ENCODE measurements at places on chromosomes 16 and 17.

GRCh38 chr16:82832821-82833220 lies 206.1 kb downstream of the CDH13 start:
- no peak for DNase-seq

DNA sequence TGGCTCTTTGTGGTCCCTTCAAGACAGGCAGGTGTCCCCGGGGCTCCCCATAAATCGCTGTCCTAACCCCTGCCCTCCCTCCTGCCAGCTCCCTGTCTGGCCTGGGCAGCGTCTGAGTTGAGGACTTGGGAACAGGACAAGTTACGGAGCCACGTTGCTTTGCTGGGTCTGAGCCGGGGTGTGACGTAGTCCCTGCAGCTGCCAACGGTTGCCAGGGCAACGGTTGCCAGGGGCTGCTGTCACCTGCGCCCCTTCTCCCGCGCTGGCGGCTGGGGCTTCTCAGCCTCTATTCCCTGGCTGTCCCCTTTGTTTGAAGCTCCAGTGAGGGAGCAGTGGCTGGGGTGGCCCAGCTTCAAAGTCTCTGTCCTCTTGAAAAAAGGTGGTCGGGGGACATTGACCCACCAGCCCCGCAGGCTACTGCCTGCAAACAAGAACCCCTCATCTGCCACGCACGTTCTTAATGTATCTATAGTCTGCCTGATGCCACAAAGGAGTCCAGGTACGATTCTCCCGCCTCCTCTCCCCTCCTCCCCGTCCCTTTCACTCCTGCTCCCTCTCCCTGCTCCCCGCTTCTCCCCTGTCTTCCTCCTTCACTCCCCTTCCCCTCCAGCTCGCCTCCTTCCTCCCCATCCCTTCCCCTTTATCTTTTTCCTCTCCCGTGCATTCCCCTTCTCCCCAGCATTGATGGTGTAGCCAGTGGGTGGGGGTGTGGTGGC lies 10.9 kb downstream of the ADGRG1 start:
- DNase-seq = no peak

DNA sequence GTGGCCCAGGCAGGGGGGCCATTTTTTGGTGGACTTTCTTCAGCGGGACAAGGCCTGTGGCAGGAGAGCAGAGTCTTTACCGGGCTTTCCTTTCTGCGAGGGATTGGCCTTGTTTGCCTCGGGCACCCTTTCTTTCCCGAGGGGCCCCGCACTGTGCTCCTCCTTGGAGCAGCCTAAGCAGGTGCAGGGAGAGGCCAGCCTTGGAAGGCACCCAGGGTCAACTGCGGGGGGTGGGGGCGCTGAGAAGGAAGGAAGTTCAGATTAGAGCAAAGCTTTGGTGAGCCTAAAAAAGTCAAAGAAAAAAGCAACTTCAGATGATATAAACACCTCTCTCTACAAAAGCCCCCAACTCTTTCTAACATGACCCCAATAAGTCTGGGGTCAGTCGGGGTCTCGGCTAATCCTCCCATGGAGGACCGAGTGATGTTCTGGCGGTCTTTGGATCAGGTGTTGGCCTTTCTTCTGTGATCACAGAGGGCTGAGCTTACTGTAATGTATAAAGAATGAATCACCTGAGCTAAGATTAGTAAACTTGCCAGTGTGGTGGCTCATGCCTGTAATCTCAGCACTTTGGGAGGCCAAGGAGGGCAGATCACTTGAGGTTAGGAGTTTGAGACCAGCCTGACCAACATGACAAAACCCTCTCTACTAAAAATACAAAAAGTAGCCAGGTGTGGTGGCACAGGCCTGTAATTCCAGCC lies 63.0 kb downstream of the PGS1 start:
- no peak for DNase-seq

- DNase-seq = peak; percentile 85
These were observed 4.5 kb upstream of the MMP28 start for GRCh38 chr17:35799942-35800341.

- no peak for DNase-seq
These were observed at the start of gene ABCA10 for GRCh38 chr17:69228576-69228975. Gene ABCA10 (minus strand): TSS chr17:69228824. CDS start chr17:69225358, 3,466 bp downstream.

DNA sequence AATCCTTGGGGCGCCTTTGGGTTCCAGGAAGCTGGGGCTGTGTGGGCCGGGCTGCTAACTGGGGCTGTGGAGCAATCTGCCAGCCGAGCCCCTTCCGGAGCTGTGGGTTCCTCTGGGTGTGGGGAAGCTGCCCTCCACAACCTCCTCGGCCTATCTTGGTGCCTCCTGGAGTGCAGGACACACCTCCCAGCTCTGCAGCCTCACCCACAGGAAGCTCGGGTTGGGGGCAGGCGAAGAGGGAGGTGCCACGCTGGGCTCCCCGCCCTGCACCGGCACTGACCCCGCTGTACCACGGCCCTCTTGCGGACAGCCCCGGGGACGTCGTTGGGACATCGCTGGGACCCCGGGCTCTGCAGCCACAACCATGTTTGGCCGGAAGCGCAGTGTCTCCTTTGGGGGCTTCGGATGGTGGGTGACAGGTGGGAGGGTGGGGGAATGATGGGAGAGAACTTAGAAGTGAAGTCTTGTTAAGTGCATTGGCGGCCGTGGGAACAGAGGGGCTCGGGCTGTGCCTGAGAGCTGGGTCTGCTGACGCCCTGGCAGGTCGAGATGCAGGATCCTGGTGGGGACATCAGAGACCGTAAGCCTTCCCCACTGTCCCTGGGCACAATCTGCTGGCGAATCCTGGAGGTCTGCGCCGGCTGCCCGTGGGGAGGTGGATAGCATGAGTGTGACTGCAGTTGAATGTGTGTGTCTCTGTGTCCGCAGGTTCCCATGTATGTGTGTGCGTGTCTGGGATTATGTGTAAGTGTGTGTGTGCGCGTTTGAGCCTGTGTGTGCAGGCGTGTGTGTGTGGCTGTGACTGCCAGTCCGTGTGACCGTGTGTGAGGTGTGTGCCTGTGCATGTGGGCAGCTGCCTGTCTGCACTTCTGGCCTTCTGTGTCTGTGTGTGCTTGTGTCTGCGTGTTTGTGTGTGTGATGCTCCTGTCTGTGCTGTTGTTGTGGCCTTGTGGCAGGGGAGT lies at the start of gene RAP1GAP2:
RAP1GAP2 (plus strand) TSS at position 275 of the 962 bp plus-strand sequence; CDS start at position 365, 90 bp downstream.
- DNase-seq = no peak

DNA sequence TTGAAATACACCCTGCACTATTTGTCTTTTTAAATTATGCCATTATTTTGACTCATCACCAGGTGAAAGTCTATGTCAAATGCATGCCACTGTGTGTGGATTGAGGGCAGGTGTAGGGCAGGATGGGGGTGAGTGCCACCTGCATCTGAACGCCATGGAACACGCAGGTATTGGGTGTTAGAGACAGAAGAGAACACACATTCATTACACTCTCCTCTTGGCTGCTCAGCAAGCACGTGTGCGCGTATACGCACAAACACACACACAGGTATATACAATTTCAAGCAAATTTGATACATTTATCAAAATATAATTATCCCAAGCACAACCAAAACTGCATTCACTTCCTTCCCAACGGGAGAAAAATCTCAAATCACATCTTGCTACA lies 268.9 kb downstream of the NTN1 start:
- no peak for DNase-seq

DNA sequence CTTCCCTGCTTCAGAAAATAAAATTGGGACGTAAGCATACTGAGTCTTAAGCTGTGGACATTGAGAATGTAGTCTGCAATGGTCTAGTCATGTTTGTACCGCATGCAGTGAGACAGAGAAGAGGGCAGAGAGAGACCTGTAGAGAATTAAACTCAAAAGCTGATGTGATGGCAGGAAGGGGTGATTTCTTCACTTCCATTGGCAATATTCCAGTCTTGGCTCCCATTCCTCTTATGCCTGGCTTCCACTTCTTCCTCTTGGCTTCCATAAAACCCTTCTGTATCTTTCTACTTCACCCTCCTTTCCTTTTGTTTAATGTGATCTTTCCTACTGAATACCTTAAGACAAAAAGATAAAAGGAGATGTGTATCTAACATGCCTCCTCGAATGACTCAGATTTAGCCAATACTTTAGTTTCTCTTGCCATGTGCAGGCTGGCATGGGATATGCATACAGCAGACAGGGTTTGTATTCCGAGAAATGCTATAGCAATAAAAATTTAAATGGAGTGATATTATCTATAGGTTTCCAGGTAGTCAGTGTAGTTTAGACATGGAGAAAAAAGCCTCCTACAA lies 423.1 kb upstream of the DYNLRB2 start:
- DNase-seq = no peak

DNA sequence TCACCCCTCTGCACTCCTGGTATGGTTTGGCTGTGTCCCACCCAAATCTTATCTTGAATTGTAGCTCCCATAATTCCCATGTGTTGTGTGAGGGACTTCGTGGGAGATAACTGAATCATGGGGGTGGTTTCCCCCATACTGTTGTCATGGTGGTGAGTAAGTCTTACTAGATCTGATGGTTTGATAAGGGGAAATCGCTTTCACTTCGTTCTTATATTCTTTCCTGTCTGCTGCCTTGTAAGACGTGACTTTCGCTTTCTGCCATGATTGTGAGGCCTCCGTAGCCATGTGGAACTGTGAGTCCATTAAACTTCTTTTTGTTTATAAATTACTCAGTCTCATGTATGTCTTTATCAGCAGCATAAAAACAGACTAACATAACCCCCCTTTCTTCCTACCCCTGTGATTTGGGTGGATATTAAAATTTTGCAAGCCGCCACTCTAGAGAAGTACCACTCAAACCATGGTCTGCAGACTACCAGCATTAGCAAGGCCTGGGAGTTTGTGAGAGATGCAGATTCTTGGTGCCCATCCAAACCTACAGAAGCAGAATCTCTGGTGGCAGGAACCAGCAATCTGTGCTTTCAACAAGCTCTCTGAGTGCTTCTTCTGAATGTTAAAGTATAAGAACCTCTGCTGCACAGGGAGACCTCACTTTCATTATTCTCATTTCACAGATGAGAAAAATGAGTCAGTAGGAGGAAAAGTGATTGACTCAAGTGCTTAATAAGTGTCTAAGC lies 999.5 kb upstream of the EEF2KMT start:
- peak; percentile 26 for DNase-seq

GRCh38 chr16:88458039-88458772 lies 5.1 kb downstream of the ZFPM1 start:
- peak; percentile 37 for DNase-seq

DNA sequence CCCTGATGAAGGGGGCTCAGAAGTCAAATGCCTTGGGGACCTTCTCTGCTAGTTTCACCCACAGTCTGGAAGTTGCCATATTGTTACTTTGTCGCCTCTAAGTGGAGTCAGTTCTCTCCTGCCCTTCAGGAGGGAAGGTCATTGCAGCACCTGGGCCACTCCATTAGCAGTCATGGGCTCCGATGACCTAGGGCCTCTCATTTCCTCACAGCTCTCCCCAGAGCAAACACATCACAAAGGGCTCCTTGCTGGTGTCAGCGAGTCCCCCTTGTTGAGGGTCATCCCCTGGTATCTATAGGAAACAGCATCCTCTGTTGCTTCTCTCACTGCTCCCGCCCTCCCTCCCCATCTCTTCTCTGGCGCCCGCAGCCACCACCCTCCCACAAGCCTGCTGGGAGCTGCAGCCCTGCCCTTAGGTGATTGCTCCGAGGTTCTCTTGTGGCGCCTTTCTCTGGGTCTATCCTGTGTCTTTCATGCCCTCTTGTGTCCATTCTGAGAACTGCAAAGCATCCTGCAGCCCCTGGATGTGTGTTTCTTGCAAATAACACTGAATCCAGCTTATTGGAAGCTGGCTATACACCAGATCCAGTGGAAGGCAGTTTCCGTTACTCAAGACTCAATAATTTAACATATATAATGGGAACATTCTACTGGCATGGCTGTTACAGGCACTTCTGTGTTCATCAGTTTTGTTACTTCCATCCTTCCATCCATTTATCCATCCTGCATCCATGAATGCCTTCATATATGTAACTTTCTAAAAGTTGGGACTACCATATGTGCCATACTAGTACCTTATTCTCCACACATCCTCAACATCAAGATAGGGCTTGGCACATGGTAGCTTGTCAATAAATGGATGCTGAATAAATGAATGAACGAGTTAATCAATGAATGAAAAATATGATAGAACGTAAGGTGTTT lies 21.2 kb downstream of the PDILT start:
- peak; percentile 82 for DNase-seq

GRCh38 chr17:3921006-3921405 lies 4.7 kb upstream of the P2RX1 start:
- DNase-seq = no peak

- DNase-seq = no peak
These were observed 190.2 kb upstream of the TNRC6C start for GRCh38 chr17:77768248-77768852.

GRCh38 chr17:22512997-22513538 lies 820.7 kb downstream of the KCNJ18 start:
- DNase-seq = no peak

DNA sequence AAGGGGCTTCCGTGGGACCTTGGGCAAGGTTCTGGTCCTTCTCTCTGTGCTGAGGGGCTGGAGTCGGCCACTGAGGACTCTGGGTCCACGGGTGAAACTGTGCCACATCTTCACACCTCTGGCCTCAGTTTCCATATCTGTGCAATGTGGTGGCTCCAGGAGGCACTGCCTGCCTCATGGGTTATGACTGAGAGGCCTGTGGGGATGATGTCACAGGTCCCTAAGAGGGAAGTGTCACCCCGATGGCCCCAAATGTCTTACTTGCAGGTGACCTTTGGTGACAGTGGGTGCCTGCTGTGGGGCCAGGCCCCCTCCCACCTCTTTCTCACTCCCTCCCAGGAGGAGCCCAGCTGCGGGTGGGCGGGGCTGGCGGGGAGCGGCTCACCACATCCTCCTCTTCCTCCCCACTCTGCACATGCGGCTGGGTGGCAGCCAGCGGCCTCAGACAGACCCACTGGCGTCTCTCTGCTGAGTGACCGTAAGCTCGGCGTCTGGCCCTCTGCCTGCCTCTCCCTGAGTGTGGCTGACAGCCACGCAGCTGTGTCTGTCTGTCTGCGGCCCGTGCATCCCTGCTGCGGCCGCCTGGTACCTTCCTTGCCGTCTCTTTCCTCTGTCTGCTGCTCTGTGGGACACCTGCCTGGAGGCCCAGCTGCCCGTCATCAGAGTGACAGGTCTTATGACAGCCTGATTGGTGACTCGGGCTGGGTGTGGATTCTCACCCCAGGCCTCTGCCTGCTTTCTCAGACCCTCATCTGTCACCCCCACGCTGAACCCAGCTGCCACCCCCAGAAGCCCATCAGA lies at the start of gene IL21R:
IL21R (plus strand) TSS at position 407 of the 801 bp plus-strand sequence. CDS start 27,898 bp downstream, outside the sequence.
- peak; percentile 91 for DNase-seq

DNA sequence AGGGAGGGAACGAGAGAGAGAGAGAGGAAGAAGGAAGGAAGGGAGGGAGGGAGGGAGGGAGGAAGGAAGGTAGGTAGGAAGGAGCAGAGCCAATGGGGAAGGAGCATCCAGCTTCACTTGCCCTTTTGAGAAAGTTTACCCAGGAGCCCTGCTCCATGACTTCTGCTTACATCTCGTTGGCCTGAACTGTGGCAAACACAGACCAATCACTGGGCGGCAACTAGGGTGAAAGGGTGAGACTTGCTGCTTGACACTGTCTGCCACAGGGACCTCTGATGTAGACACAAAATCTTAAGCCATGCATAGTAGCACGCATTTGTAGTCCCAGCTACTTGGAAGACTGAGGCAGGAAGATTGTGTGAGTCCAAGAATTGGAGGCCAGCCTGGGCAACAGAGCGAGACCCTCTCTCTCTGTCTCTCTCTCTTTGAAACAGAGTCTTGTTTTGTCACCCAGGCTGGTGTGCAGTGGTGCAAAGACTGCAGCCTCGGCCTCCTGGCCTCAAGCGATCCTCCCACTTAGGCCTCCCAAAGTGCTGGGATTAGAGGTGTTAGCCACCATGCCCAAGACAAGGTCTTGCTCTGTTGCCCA lies 19.5 kb upstream of the TUBG2 start:
- DNase-seq = no peak

GRCh38 chr16:52203096-52203495 lies 343.8 kb downstream of the TOX3 start:
- DNase-seq = no peak
